ENCODE measurements at places on chromosomes 7 and 10. TPM values are rescaled to one million over a fixed set of nuclear protein-coding genes. Genes with fewer than 3 reads are reported as not detected.

The RINT1 gene
- total RNA-seq = 29.6 TPM

GRCh38 chr7:45971661-45972175 is 50.6 kb upstream of the IGFBP3 start:
- DNase-seq = no peak
- H3K27ac ChIP-seq = no peak overlapping the region
- H3K27me3 ChIP-seq = no peaks in the 10 kb centered on the region
- H3K4me1 ChIP-seq = no peaks in the 10 kb centered on the region

The WASL gene
- 7.3 TPM for total RNA-seq

The SPAG6 gene
- 0.22 TPM for total RNA-seq

- no peak overlapping the region for H3K27ac ChIP-seq
- no peak overlapping the region for H3K4me3 ChIP-seq
- no peak for DNase-seq
- H3K36me3 ChIP-seq = no peaks in the 10 kb centered on the region
Measured at GRCh38 chr10:104650072-104650471, 9.0 kb downstream of the SORCS3 start.

GRCh38 chr10:10797513-10797912 is 220.2 kb upstream of the CELF2 start:
- no peaks in the 10 kb centered on the region for H3K36me3 ChIP-seq
- H3K4me1 ChIP-seq = no peaks in the 10 kb centered on the region
- H3K27me3 ChIP-seq = no peaks in the 10 kb centered on the region
- DNase-seq = no peak

DNA sequence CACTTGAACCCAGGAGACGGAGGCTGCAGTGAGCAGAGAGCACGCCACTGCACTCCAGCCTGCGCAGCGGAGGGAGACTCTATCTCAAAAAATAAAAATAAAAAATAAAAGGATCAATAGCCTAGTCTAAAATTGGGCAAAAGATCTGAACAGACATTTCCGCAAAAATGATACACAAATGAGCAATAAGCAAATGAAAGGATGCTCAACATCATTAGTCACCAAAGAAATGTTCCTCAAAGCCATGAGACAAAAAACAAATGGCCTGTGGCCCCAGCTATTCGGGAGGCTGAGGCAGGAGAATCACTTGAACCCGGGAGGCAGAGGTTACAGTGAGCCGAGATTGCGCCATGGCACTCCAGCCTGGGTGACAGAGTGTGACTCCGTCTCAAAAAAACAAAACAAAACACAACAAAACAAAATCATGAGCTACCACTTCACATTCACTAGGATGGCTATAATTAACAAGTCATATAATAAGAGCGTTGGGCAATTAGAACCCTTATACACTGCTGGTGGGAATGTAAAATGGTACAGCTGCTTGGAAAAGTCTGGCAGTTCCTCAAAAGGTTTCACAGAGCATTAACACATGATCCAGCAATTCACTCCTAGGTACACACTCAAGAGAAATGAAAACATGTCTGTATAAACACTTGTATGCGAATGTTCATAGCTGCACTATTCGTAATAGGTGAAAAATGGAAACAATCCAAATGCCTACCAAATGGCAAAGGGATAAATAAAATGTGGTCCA is 3.1 kb downstream of the DAGLB start:
- no peaks in the 10 kb centered on the region for H3K27me3 ChIP-seq
- H3K4me1 ChIP-seq = peaks cover 7% of the 10 kb centered on the region
- no peak overlapping the region for H3K27ac ChIP-seq
- H3K4me3 ChIP-seq = no peak overlapping the region
- no peak for DNase-seq
